NCI-H748 treated with DMSO at 0.1 percent for 48 hours (cell line): ENCODE measurements at places on chromosomes 6 and 20.

- no peak for DNase-seq
Measured at GRCh38 chr6:106156863-106157262, 70.7 kb downstream of the PRDM1 start.

DNA sequence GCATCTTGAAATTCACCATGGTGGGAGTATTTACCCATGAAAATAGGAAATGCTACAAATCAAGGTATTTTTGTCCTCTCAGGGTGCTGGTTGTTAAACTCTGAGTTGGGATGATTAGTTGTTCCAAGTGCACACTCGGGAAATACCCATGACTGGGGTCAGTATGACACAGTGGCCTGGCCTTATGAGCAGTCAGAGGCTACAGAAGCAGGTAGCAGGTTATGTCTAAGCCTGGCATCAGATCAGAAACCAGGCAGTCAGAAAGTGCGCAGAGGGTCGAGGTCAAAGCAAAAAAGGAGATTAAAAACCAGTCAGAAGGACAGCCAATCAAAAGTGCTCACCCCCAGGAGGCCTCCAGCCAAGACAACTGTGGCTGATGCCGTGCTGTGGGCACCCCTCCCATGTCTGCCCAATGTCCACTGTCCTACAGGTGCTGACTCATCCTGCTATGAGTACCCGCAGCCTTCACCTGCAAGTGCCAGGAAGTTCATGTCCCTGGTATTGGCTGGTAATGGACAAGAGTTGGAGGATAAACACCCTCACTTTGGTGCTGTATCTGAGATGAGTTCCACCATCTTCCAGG, 117.4 kb upstream of the SLC24A3 start:
- no peak for DNase-seq

DNA sequence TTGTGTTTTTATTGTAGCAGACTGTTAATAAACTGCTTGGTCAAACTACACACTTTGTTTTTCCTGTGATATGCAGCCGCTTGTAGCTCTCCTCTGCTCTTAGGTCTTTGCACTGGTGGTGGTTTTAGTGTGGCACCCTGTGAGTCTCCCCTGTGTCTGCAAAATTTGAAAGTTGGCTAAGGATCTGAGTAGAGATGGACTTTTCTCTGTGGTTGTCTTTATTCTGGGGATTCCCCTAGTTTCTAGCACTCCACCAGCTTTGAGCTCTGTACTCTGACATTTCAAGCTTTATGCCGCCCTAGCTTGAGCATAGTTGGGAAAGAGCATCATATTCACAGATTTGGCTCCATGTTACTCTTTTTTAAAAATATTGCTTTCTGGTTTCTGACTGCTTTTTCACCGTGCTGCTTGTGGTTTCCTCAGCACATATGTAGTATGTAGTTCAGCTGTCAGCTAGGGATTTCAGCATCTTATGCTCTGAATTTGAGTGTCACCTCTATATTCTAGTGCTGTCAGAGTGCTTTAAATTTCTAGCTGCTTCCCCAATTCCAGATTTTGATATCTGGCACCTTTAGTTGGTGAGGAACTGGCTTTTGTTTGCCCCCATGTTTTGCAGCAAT, 25.4 kb downstream of the CDYL start:
- no peak for DNase-seq

GRCh38 chr6:18308070-18308735, 43.9 kb upstream of the DEK start:
- DNase-seq = no peak

DNA sequence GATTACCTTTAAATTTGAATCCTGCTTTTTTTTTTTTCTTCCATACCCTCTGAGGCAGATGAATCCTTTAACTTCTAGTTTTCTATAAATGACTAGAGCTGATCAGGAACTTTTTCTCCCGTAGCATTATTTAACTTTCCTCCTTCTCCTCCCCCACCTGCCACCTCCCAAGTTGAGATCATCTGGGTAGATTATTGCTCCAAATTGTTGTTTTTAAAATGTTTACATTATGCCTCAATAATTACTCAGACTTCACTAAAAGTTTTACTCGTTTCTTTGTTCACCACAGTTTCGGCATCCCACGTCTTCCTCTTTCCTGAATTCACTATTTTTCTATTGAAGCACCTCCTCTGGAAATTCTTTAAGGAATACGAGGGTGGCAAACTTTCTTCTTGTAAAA, 16.6 kb upstream of the SCUBE3 start:
- DNase-seq = no peak

GRCh38 chr6:27672113-27672799, 199.4 kb upstream of the ZNF184 start:
- peak; percentile 97 for DNase-seq

GRCh38 chr6:167750956-167751358, 75.8 kb upstream of the AFDN start:
- DNase-seq = no peak

GRCh38 chr20:59324521-59325141, 24.2 kb downstream of the EDN3 start:
- no peak for DNase-seq

- no peak for DNase-seq
Measured at GRCh38 chr20:38471987-38472512, 593 bp upstream of the RALGAPB start.
